ENCODE measurements at places on chromosomes 2 and 18.

- no peak for DNase-seq
These were observed 22.6 kb downstream of the GREB1L start for GRCh38 chr18:21264651-21265050.

GRCh38 chr2:101362777-101363176, 24.5 kb downstream of the CREG2 start:
- DNase-seq: no peak

DNA sequence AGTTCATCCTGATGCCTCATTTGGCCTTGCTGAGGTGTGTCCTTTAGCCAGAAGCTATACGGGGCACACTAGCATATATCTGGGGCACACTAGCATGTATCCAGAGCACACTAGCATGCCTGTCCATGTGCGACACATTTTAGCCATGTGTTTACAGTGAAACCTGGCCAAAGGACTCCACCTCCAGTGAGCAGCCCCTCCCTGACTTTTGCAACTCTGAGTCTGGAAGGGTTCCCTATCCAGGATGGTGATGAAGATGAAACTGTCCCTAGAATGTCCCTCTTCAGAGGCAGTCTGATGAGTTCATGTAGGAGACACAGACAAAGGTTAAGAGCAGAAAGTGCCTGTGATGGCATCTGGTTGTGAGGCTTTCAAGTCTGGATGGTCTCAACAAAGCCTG, 61.4 kb upstream of the LGALSL start:
- DNase-seq: no peak

GRCh38 chr2:80896576-80896975, 592.0 kb upstream of the LRRTM1 start:
- DNase-seq: no peak
